ENCODE measurements at places on chromosomes 6 and 20. TPM values are rescaled to one million over a fixed set of nuclear protein-coding genes. Genes with fewer than 3 reads are reported as not detected.

DNA sequence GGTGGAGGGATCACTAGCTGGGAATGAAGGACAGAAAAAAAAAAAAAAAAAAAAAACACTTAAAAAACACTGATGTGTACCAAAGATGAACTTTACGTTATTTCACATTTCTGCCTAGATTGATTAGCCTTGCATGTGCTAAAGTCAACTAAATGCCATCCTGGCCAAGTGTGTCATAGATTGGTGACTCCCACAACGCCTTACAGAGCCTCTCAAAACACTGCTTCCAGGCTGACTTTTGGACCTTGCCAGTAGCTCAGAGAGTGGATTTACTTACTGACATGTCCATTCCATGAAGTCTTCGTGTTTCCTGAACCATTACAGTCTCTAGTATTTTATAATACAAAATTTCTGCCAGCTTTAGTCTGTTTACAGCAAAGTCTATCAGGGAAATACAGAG, 40.5 kb downstream of the RBL1 start:
- DNase-seq, result no peak

GRCh38 chr6:101386982-101387381, 6.5 kb upstream of the GRIK2 start:
- no peak for DNase-seq

GRCh38 chr6:156780102-156780641, 3.0 kb downstream of the ARID1B start:
- peak; percentile 49 for DNase-seq

DNA sequence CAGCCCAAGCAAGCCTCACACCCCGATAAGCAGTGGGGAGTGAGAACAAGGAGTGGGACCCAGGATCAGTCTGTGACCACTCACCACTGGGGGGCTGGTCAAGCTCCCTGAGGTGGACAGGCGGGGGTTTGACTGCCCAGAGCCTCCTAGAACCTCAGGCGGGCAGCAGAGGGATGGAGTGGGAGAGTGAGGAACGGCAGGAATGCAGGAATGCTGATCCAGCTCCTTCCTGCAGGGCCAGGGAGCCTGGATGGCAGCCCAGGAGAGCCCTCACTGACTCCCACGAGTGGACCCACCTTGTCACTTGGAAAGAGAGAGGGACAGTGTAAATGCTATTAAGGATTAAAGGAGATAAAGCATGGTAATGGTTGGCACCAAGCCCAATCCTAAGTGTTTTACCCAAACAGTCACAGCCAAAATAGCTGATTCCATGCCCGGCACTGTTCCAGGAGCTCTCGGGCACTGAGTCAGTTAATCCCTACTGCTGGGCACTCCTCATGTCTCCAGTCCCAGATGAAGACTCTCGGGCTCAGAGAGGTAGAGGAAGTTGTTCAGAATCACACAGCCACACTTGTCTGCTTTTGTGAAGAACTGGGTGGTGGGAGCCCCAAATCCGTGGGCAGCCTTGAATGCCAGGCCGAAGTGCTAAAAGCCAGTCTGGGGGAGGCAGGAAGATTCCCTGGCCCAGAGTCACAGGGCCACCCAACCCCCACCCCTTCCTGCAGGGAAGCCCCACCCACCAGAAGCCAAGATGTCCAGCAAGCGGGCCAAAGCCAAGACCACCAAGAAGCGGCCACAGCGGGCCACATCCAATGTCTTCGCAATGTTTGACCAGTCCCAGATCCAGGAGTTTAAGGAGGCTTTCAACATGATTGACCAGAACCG, 3.1 kb downstream of the MYL9 start:
- no peak for DNase-seq

DNA sequence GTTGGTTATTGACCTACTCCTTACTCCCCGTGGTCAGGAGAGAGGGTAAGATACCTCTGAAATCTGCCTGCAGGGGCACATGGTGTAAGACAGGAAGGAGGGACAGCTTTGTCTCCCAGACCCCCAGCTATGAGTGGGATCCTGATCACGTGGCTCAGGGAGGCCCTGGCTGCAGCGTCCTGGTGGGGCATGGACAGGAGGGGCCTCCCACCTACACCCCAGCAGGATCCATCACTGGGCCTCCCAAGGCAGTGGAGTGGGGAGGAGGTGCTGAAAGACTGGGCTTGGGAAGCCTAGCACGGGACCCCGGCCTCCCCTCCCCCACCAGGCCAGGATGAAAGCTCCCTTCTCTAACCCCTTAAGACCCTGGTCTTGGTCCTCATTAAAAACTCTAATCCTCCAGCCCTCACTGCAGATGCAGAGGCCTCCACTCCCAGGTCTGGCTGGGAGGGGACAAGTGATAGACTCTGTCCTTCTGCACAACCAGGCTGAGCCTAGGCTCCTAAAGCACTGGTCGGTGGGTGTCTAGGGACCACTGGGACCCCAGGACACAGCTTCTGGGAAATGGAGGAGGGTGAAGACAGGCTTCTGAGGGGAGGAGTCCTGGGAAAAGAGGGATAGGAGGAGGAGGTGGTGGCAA, 29.6 kb upstream of the VEGFA start:
- no peak for DNase-seq

The ZNF831 gene
- under 0.01 TPM for total RNA-seq

DNA sequence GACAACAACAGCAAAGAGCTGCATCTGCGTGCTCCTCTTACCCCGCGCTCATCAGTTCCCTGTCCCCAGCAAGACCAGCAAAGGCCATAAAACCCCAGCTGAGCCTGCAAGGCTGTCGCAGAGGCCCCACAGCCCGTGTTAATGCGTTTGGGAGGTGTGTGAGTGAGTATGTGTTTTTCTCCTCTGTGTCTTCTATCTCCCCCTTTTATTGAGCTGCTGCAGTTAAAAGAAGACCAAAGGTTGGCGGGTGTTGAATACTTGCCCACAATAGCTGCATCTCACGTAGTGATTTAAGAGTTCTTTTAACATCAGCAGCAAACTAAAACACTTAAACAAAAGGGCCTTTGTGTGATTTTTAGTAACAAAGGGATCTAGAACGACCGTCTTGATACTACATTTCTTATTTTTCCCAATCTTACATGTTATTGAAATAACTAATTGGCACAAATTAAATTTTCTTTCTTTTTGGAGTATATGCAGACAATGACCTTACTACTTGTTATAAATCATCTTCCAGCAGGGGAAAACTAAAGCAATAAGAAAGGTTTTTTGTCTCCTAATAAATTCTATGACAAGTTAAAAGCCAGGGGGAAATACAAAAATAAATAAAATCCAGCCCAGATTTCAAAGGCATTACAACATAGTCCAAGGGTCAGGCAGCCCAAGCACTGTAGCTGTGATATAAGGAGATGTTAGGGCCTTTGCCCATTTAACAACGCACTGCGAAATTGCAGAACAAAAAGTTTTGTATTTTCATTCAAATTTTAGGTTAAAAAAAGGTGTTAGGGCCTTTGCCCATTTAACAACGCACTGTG, 27.2 kb upstream of the CNKSR3 start:
- DNase-seq, result no peak

The TMEM170B gene
- 59.0 TPM for total RNA-seq

DNA sequence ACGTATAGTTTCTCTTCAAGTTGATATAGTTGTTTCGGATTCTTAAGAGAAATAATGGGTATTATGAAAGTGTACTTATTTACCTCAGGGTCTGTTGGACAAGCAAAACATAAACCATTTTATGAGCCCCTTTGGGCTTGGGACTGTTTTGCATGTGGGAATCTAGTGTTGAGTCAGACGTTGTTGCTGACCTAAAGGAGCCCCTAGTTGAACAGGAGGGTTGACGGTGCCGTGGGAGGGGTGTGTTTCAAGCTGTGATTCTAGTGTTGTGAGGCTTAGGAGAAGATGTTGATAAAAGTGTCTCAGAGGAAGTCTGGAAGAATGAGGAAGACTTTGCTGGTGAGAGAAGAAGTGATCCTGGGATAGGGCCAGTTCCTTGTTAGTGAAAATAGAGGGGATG, 140.0 kb downstream of the ARID1B start:
- no peak for DNase-seq

The MOCS3 gene
- total RNA-seq, result 10.3 TPM

- peak; percentile 48 for DNase-seq
These were observed 663 bp downstream of the FYN start for GRCh38 chr6:111872401-111873177.

GRCh38 chr6:25006565-25007001, 70.8 kb upstream of the RIPOR2 start:
- DNase-seq, result no peak

The IRAK1BP1 gene
- total RNA-seq, result 24.3 TPM

GRCh38 chr20:63150391-63150898, 65.5 kb downstream of the YTHDF1 start:
- DNase-seq, result no peak

The MCHR2 gene
- 4.1 TPM for total RNA-seq

The GPLD1 gene
- 12.6 TPM for total RNA-seq

GRCh38 chr20:41140226-41141133, 3.1 kb downstream of the PLCG1 start:
- DNase-seq, result no peak

The DUSP15 gene
- 3.0 TPM for total RNA-seq

GRCh38 chr6:54618572-54618971, 228.0 kb upstream of the FAM83B start:
- DNase-seq, result no peak

GRCh38 chr6:6002848-6003620, 3.7 kb downstream of the NRN1 start:
- peak; percentile 35 for DNase-seq

DNA sequence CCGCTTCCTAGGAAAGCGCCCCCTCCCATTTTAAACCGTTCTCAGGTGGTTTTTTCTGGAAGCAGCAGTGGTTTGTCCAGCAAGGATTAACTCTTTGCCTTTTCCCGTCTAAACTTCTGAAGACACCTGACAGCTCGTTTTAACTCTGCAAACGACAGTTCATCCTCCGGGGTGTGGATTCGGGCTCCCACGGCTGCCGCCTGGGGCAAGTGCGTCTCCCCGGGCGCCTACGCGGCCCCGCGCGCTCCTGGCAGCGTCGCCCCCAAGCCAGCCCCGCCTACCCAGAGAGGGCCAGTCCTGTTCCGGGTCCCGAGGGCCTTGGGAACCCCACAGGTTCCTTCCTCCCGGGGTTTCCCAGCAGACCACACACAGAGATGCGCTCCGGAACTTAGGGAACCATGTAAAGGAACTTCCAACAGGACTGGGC, 54.4 kb downstream of the PRR18 start:
- no peak for DNase-seq

DNA sequence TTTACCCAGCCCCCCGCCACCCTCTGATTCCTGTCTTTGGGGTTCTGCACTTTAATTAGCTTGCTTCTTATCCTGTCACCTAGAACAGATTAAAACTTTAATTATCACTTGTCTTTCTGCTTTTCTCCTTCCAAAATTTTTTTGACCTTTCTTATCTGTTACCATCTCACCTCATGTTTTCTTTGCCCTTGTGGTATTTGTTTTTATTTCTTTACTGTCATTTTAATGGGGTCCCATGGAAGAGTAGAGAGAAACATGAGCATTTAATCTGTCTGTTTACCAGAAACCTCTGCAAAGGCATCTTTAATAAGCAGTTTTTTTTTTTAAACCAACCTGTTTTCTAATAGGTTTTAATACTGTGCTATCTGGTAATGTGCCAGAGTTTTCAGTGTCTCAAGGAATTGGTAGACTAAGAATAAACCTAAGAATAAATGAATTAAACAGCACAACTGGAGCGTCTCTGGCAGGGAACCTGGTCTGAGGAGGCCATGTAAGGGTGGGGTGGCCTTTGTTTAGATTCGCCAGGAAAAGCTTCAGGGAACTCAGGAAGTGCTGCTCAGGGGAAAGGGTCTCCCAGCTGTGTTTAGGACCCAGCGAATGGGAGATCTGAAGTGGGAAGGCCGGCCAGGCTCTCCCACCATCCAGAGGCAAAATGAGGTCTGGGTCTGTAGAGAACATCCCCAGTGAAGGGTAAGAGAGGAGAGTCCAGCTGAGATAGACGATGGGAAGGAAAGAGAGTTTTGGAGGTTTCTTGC, 69.8 kb downstream of the ARID1B start:
- DNase-seq, result no peak

DNA sequence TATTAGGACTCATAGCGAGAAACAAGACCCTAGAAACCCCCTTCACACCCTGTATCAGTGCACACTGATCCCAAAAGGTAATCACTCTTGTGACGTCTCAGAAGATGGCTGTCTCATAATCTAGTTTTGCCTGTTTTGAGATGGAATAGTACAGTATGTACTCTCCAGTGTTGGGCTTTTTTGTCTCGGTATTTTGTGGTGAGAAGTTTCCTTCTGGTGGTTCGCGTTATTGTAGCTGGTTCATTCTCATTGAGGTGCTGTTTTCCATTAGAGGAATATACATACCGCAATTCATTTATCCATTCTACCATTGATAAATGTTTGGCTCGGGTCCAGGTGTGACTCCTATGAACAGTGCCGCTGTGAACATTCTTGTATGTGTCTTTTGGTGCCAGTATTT, 27.9 kb upstream of the MAP3K4 start:
- DNase-seq, result no peak

- DNase-seq, result peak; percentile 7
These were observed 206.9 kb downstream of the IBTK start for GRCh38 chr6:82040405-82041221.

DNA sequence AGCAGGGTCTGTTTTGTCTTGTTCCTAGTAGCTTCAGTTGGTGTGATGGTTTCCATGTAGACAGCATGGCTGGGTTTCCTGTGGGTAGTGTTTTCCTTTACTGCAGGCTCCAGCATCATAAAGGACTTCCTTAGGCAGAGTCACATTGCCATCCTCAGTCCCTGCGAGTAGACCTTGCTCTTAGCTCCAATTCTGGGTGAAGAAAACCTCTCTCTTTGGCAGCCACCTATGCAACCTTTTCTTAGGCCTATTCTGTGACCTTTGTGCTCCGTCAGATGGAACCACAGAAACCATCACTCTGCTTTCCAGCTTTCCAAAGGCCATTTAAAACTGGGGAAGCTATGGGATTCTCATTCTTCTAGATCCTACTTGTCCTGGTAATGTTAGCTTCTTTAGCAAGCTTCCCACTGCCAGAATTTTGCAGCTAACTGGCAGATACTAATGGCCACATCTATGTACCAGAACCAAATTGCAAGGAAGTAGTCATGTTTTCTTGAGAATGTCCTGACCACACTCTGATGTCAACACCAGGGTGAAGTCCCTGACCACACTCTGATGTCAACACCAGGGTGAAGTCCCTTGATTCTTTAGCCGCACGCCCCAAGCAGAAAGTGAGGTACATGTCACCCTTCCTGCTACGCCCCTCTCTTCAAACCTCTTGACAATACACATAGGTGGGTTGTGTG, 646.6 kb upstream of the HS3ST5 start:
- no peak for DNase-seq

DNA sequence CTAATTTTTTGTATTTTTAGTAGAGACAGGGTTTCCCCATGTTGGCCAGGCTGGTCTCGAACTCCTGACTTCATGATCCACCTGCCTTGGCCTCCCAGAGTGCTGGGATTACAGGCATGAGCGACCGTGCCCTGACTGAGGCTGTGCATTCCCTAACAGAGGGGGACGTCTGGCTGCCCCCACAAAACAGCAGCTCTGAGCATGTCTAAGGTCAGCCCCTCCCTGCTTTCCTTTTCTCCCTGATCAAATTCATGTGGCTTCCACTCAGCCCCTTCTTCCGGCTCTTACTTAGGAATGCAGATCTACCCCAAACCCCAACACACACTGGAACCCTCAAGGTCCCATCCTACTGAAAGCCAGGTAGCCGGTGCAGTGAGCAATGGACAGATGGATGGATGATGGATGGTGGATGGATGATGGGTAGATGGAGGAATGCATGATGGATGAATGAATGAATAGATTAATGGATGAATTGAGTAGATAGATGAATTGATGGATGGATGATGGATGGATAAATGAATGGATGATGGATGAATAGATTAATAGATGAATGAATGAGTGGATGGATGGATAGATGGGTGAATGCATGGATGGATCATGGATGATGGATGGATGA, 91.5 kb upstream of the BHLHE23 start:
- DNase-seq, result no peak

The BACH2 gene
- total RNA-seq, result 65.4 TPM

- DNase-seq, result no peak
These were observed 139.6 kb downstream of the MYLK4 start for GRCh38 chr6:2611092-2611491.

Measured in occipital lobe (tissue), 3 donors.